ENCODE measurements at places on chromosomes 6 and 20. TPM values are rescaled to one million over a fixed set of nuclear protein-coding genes. Genes with fewer than 3 reads are reported as not detected.

The HCRTR2 gene
- not detected for total RNA-seq

The DLL1 gene
- 0.14 TPM for total RNA-seq

The FOXA2 gene
- total RNA-seq = 1.1 TPM

The SLC22A16 gene
- total RNA-seq = not detected

The KCNQ2 gene
- 0.07 TPM for total RNA-seq

The TSPO2 gene
- total RNA-seq = not detected
